Activated CD4-positive, CD25-positive, alpha-beta regulatory T cell (primary cell): ENCODE measurements at places on chromosomes 5 and 9.

- DNase-seq = no peak
Observed at GRCh38 chr5:55363856-55364255, 56.1 kb downstream of the MTREX start.

DNA sequence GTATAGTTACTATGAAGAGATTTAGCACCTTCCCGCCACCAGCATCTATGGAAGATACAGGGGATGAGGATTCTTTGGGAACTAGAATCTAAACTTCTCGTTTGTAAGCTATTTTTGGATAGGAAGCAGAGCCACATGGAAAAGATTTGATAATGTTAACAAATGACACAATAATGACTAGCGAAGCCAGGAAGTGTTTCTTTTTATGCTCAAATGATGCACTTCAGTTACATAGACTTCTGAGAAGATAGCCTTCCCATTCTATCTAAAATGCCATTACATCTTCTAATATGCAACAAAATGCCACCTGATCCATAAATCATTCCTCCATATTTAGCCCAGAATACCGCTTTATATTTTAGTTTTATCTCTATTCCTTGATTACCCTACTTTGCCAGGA, 17.0 kb upstream of the TNC start:
- no peak for DNase-seq

DNA sequence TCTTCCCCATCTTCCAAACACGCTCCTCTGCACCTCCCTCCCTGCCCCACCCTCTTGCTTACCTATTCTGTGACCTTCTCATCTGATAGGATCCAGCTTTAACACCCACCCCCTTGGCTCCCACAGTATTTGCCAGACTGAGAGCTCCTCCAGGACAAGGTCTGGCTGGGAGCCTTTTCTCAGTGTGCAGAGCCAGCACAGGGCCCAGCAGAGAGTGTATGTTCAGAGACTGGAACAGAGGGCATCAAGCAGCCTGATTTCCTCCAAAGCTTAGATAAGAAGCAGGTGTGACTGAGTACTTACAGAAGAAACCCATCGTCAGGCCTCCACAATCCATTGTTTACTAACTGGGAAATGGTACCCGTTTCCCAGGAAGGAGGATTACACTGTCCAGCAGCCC, 26.6 kb downstream of the LHX6 start:
- DNase-seq = no peak

DNA sequence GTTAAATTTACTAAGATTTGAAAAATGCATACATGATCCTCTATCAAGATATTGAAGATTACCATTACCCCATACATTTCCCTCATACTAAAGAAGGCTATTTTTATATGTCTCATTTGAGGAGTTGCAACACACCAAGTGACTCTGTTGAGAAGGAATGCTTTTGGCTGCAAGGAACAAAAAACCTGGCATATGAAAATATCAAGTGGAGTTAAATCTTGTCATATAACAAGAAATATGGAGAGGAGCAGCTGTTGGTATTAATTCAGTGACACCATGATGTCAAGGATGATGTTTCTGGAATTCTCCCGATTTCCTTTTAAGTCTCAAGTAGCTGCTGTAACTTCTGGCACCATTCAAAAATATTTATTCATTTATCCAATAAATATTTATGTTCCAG, 193.8 kb downstream of the CSNK1G3 start:
- no peak for DNase-seq

GRCh38 chr9:78368236-78368635, 71.3 kb downstream of the PSAT1 start:
- DNase-seq = no peak

GRCh38 chr9:96048956-96049831, 173.7 kb downstream of the ERCC6L2 start:
- no peak for DNase-seq

GRCh38 chr9:88013035-88013434, 38.7 kb upstream of the CDK20 start:
- DNase-seq = no peak

- DNase-seq = no peak
Observed at GRCh38 chr9:79409182-79409823, 162.5 kb upstream of the TLE4 start.

GRCh38 chr9:34599546-34599945, 10.0 kb upstream of the CNTFR start:
- no peak for DNase-seq

- no peak for DNase-seq
Observed at GRCh38 chr5:107467137-107467932, 203.4 kb downstream of the EFNA5 start.

DNA sequence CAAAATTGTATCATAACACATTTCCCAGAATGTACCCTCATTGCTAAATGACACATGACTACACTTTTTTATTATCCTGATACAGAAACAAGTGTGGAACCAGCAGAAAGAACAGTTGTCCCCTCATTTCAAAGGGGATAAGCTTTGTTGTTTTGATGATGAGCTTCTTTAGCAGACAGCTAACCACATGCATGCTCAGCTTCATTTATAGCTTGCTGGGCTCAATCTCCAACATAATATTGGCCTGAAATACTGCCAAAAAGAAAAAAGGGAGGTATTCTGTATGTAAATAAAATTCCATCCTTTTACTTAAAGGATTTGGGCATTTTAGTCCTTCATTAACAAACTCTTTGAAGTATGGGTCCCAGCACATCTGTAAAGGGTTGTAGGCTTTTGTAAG, 120.4 kb downstream of the SPATA31D1 start:
- no peak for DNase-seq

GRCh38 chr5:173855162-173855994, 32.8 kb upstream of the CPEB4 start:
- DNase-seq = no peak

GRCh38 chr5:145531038-145531734, 304.0 kb downstream of the PRELID2 start:
- DNase-seq = no peak

DNA sequence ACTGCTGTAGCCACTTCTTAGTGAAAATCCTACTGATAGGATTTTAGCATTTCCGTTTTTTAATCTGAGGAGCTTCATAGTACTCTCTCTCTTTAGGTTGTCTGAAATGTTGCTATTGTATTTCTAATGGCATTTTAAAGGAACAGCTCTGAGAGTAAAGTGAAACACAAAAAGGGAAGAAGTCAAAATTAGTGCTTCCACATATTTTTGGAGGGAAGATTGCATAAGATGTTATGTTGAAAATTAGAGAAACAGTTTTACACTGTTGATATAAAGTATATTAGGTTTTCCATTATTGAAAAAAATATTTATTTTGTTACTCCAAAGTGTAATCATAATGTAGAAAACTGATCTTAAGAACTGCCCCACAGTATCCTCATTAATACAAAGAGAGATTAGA, 525.1 kb downstream of the TAF11L14 start:
- DNase-seq = no peak

DNA sequence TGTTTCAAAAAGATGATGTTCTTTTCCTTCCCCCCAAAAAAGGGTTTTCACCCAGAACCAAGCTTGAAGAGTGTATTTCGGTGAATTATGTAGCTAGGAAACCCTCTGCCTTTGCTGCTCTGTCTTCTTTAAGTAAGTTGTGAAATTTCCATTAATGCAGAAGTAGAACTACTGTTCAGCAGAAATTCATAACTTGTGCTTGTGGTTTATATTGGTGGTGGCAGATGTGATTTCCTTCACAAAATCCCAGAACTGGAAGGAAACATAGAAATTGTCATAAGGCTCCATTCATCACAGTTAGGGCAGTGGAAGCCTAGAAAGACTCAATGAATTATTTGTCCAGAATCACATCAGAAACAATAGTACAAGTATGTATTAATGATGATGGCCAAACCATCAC, 42.1 kb upstream of the DAB2 start:
- no peak for DNase-seq

- no peak for DNase-seq
Observed at GRCh38 chr9:16184964-16185646, 632.3 kb downstream of the CCDC171 start.

DNA sequence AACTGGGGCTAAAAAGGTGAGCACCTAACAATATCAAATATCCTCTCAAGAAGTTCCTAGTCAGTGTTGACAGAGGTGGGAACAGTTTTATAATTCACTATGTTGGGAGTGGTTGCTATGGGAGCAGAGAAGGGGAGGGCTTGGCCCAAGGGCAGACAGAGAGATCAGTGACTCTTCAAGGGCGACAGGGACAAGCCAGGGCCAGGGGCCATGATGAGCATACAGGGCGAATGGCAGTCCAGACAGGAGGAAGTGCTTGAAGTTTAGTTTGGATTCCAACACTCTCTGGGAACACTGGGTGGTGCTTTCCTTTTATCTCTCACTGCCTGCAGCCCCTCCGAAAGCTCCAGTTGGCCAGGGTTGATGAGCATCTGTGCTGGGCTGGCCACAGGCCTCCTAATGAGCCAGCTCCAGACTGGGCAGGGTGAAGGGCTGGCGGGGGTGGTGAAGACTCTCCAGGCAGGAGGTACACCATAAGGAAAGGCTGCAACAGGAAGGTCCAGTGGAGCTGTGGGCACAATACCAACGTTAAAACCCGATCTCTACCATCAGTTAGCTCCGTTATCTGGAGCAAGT, 111.3 kb downstream of the TMEM174 start:
- DNase-seq = no peak

DNA sequence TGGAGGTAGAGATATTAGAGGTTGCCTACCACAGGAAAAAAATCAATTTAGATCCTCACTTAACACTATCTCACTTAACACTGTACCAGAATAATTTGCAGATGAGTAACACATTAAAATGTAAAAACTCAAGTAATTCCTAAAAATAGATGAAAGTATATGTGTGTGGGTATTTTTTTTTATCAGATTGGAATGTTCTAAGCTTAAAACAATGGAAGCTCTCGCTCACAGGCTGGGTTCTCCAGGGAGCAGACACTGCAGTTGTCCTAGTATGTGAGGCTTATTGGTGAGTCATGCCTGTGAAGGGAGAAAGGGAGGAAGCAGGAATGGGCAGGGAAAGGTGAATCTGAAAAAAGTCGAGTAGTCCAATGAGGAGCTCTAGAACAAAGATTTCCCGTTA, 181.3 kb upstream of the ZNF608 start:
- DNase-seq = no peak

DNA sequence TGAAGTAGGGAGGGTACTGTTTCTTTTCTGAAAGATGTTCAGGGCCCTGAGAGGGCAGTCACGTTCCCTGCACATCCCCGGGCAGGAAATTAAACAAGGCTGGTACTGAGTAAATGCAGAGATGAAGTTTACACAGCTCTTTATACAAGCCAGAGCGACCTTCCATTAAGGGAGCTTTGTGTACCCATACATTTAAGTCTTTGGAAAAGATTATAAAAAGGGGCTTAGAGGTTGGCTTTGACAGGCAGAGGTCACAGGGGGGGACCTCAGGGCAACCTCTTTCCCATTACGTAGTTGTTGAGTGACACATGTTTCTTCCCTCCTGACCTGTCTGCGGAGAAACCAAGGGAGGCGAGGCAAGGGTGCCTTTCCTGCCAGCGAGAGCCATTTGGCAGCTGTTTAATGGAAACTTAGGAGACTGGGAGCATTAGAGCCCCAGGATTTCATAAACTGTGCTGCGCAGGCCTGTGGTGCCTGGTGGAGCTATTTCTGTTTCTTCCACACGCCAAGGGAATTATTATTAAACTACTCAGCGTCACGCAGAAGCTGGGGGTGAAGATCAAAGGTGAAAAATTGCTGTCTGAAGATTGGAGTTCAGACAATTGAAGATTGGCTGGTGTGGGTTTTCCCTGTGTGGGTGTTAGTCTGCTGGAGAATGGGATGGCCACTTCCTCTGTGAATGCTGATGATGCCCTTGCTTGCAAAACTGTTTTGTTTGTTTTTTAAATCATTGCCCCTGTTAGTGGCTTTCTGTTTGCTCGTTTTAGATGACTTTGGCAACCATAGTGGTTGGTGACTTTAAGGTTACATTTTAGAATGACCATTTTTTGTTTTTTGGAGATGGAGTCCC, 3.2 kb upstream of the SMIM32 start:
- no peak for DNase-seq

GRCh38 chr5:53037141-53037859, 48.1 kb downstream of the ITGA2 start:
- DNase-seq = no peak

GRCh38 chr5:170217831-170218230, 15.0 kb upstream of the C5orf58 start:
- no peak for DNase-seq
